ENCODE measurements at places on chromosomes 12 and 14. TPM values are rescaled to one million over a fixed set of nuclear protein-coding genes. Genes with fewer than 3 reads are reported as not detected.

DNA sequence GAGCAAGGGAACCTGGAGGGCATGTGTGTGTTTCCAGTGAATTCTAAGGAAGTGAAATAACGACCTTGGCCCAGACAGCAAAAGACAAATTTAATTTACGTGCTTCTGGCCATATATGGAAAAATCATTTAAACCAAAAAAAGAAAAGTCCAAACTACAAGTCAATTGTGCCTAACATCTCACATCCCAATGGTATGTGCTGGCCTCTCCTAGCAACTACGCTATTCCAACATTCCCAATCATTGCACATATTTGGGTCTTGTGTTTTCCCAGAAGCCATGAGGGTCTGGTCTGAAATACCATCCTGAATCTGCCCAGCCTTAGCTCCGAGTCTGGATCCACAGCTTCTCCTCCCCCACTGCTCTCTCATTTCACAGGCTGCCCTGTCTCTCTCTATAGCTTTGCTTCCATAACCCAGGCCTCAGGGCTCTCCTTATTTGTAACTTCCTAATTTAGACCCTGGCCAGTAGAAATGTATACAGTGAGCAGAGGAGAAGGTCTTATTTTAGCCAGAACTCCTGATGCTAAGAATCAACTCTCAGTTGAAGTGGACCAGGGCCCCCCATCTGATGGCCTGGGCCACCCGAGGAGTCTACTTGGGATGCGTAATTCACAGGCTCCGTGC is 224.6 kb downstream of the ANO2 start:
- DNase-seq = no peak

DNA sequence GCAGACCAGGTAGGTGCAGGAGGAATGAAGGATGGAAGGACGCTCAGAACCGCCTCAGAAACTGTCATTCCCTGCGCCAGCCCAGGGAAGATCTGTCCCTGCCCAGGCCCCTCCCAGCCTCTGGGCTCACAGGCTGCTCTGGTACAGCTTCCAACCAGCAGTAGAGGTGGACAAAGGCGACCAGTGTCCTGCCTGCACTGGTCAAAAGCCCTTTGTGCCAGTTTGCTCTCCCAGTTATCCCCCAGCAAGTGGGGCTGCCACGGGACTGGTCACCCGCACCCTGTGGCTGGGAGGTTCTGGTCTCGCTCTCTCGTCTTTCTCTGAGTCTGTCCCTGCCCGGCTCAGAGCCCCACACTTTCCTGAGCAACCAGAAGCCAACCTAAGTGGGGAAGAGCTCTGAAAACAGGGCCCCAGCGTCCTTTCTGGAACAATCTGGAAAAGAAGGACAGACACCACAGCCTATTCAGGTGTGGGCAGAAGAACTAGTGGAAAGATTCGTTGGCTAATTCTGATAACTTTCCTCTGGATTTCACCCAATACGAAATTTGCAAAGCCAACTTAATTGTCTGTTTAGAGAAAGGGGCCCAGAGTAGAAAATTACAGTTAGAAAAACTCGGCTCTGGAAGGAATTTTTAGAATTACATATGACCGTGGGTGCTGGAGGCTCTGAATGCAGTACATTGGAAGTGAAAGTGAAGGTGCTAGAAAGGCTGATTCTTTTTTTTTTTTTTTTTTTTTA is 21.7 kb downstream of the SNRNP35 start:
- DNase-seq = no peak

DNA sequence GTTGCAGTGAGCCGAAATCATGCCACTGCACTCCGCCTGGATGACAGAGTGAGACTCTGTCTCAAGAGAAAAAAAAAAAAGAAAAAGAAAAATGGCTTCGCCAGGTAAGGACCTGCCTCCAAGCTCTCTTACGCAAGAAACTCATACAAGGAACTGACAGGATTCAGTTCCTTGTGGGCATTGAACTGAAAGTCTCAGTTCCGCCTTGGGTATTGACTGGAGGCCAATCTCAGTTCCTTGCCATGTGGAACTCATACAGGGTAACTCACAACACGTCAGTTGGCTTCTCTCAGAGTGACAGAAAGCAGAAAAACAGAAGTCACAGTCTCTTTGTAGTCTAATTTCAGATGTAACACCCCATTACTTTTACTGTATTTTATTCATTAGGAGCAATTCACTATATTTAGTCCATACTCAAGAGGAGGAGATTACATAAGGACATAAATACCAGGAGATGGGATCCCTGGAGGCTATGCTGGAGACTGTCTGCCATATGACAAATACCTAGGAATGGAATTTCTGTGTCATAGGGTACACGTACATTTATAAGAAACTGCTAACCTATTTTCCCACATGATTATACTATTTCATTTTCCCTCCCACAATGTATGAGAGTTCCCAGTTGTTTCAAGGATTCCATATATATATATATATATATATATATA is 11.4 kb upstream of the NOPCHAP1 start:
- DNase-seq = no peak

The CCT2 gene
- 197 TPM for total RNA-seq

GRCh38 chr12:106750524-106750923 is 24.0 kb upstream of the RIC8B start:
- DNase-seq = no peak

The TMEM121 gene
- total RNA-seq = 2.6 TPM

The KRT85 gene
- not detected for total RNA-seq

The LUM gene
- not detected for total RNA-seq

GRCh38 chr12:65518771-65519170 is 240.3 kb downstream of the MSRB3 start:
- DNase-seq = no peak

The GPD1 gene
- 1.0 TPM for total RNA-seq

DNA sequence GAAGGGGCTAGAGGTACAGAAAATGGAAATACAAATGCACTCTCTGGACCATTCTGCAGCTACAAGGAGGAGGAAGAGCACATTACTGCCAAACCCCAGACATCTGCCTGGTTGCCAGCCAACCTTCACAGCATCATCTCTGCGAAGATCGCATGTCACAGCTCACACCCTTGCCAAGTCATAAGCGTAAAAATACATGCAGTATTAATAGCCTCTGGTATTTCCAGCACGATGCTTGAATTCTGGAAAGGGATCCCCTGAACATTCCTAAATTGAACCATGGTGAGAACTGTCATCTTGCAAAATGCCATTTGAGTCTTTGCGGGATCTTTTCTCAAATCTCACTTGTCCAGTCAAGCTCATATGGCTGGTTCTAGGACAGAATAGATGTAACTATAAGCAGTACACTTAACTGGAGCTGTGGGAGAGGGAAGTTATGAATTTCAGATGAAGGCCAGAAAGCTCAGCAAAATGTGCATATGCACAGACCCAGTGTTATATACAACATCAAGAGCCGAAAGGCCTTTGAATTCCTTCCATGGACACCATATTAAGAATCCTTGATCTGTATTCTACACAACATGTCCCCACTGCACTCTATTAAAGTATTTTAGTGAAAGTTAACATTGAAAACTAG is 211.6 kb downstream of the DUSP6 start:
- no peak for DNase-seq

The PLEKHG7 gene
- 0.60 TPM for total RNA-seq

The SCN8A gene
- total RNA-seq = 0.35 TPM

- no peak for DNase-seq
These were observed 166.1 kb upstream of the SLC16A7 start for GRCh38 chr12:59429766-59430165.

GRCh38 chr12:3087758-3088650 is 10.8 kb downstream of the TSPAN9 start:
- DNase-seq = no peak

DNA sequence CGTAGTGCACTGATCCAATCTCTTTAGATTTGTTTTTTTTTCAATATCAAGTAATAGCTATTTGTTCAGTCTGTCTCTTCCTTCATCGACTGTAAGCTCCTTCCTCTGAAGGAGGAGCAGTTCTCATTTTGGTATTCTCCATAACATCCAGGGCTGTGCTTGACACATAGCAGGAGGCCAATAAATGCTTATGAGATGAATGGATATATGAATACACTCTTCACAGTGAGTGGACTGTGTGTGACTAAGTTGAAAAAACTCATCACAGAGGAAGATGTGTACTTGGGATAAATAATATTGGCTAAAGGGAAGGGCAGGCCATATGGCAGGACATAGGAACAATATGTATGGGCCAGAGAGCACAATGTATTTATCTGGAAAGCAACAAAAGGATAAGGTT is 205.3 kb upstream of the PRICKLE1 start:
- DNase-seq = no peak

DNA sequence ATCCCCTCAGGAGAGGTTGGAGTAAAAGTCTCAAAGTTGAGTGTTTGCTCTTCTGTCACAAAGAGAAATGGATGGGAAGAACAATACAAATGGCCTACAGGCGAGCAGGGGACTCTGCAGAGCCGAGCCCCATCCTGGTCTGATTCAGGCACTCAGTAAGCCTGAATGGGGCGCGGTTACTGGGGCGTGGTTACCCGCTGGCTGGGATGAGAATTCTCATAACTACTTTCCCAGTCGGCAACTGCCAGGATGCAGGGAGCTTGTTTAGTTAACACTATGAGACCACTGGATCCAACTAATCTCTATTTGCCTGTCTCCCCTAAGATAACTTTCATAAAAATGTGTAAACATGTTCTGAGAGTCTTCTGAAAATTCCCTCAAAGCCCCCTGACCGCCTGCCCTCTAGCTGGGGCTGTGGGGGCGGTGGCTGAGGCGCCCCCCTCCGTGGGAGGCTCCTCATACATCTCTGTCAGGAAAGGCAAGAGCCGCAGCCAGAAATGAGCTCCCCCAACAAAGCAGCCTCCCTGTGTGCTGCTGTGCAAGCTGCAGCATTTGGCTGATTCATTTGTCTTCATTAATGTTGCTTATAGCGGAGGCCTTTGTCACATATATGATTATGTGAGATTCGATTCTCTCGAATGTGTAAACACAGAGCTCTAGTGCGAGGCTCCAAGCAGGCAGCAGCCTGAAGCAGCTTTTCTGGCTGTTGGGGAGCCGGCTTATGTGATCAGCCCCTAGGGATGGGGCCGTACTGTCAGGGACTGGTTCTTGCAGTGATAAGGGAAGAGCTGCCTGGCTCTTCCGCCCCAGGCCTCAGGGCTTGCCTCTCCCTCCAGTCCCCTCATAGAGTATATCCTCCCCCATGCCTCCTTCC is 126.1 kb upstream of the ARHGAP5 start:
- no peak for DNase-seq

- DNase-seq = no peak
These were observed 47.2 kb upstream of the JDP2 start for GRCh38 chr14:75380656-75381055.

DNA sequence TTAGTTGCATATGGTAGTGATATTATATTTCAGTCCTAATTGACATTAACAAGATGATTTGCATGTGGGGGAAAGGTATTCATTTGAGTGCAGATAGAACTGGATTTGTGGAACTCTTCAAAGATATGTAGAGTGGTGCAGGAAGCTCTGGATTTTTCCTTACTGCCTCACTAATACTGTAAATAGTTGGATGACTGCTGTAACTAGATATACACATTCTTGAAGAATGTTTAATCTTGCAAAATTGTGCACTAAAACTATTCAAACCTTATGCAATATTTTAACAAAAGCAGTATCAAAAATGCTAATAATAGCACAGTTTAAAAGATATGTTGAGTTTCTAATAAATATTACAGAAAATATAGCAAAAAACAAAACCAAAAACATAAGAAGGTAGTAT is 43.1 kb upstream of the ATF7IP start:
- DNase-seq = no peak

- no peak for DNase-seq
These were observed 179.6 kb upstream of the NUDT4 start for GRCh38 chr12:93198086-93198485.

The HOXC10 gene
- not detected for total RNA-seq

The ADAM20 gene
- 0.37 TPM for total RNA-seq

The BHLHE41 gene
- not detected for total RNA-seq

- DNase-seq = no peak
These were observed 146.9 kb downstream of the ESR2 start for GRCh38 chr14:64147126-64147790.

The OR6C2 gene
- not detected for total RNA-seq

The DEGS2 gene
- not detected for total RNA-seq

- DNase-seq = no peak
These were observed 653.3 kb upstream of the MIS18BP1 start for GRCh38 chr14:45906257-45906656.

DNA sequence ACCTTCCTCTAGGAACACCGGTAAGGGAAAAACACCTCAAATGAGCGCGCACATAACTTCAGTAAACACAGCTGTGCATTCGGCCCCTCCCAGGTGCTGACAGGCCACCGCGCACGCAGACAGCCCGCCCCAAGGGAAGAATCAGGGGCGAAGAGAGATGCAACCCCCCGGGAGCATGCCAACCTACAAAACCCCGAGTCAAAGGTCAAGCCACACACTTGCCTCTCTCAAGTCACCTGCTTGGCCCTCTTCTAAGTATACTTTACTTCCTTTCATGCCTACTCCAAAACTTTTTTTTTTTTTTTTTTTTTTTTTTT is 2.3 kb upstream of the CYP46A1 start:
- no peak for DNase-seq

The GZMH gene
- not detected for total RNA-seq

The KLRG1 gene
- 22.2 TPM for total RNA-seq

GRCh38 chr14:71693381-71693780 is 238.8 kb upstream of the RGS6 start:
- no peak for DNase-seq

DNA sequence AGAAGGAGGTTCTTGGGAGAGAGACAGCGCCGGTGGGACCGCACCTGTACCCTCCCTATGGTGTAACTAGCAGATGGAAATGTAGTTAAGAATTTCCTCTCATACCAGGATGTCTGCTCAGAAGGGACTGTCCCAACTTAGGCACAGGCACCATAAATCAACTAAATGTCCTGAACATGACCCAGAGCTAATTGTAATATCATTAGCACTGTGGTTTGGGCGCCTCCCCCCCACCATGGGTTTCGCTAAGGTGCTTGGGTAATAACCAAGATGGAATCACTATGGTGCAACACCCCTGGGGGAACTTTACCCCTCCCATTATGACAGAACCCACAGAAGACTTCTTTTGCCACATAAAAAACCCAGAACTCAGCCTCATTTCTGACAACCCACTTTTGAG is 15.9 kb downstream of the ZNF641 start:
- no peak for DNase-seq

The HNRNPC gene
- total RNA-seq = 580 TPM

The IL31 gene
- total RNA-seq = not detected

GRCh38 chr12:58142991-58143390 is 201.6 kb downstream of the ATP23 start:
- DNase-seq = no peak

DNA sequence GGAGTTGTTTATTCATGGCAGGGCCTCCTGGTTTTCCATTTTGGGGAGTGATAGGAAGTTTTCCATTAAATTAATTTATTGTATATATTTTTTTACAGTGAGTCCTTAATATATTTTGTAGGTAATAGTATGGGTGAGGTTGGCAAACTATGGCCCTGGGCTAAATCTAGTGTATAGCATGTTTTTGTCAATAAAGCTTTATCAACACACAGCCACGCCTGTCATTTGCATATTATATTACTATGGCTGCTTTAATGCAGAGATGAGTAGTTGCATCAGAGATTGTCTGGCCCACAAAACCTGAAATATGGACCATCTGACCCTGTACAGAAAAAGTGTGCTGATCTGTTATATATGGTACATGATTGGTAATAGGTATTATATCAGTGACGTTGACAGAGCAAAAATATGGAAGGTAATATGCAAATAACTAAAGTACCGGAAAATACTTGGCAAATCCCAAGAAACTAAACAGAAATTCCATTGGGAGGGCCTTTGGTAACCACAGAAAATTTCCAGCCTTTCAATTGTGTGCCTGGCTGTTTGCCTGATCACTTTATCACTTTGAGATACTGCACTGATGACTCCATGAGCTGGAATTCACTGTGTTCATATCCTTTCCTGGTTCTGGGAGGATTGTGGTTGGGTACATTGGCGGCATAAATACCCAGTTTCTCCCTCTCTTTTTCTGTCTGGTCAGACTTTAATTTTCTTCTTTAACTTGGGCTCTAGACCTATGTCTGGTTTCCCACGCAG is 61.7 kb upstream of the RFLNA start:
- no peak for DNase-seq

The AQP6 gene
- not detected for total RNA-seq

Measured in T-helper 17 cell (primary cell).